CD4-positive, alpha-beta T cell (primary cell): ENCODE measurements at places on chromosomes 4 and X.

GRCh38 chrX:267771-268261 lies 13.4 kb upstream of the PLCXD1 start:
- no peak for DNase-seq

- DNase-seq = no peak
Observed at GRCh38 chr4:174263445-174263736, 20.1 kb downstream of the FBXO8 start.

- DNase-seq = no peak
Observed at GRCh38 chr4:102169345-102169744, 175.9 kb downstream of the SLC39A8 start.

DNA sequence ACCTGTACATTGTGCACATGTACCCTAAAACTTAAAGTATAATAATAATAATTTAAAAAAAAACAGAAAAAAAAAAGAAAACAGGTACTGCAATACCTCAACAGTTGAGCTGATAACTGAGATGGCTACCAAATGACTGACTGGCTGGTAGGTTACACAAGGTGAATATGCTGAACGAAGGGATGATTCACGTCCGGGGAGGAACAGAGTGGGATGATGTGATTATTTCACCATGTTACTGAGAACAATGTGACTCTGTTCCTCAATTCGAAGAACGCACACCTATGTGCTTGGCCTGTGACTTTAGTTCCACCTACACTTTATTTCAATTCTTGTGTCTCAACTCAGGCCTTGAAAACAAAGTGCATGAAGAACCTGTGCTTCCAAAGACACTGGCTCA lies 111.7 kb downstream of the CXXC4 start:
- DNase-seq = no peak

- DNase-seq = no peak
Observed at GRCh38 chr4:7467471-7467870, 32.7 kb upstream of the PSAPL1 start.

DNA sequence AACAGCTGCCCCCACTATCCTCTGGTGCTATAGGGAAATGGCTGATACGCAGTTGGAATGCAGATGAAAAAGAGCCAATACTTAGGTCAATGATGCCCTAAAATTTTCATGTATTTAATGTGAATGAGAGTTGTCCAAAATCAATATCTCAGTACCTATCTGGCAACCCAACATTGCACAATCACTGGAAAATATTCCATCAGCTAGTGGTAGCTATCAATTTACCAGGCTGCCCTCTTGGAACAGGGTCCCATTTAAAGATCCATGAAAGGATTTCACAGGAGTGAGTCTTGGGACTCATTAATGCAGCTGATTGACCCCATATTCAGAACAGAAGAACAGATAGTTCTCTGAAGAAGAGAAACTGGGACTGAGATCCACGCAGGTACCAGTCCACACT lies 638.9 kb downstream of the SMARCA1 start:
- no peak for DNase-seq
